Motor neuron (in vitro differentiated cells): ENCODE measurements at places on chromosomes 1 and 21.
A peak's percentile ranks its signal among the peaks of the same experiment; 100 is the strongest.

DNA sequence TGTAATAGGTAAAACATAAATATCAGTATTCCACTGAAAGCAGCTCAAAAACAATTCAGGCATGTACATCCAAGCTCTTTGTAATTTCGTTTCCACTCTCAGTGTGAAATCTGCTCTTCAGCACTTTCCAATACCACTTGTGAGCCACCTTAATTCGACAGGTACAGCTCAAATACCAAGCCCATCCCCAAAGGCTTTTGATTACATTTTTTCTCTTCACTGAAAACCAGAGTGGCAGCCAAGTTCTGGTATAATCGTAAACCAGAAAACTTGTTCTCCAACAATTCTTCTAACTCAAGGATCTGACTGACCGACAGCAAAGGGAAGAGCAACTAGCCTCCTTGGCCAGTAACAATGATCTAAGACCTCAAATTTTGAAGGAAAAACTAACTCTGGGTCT lies 36.8 kb downstream of the FBXO42 start:
- ATAC-seq, result no peak

GRCh38 chr1:26064553-26064952 lies 2.9 kb downstream of the TRIM63 start:
- ATAC-seq, result no peak

DNA sequence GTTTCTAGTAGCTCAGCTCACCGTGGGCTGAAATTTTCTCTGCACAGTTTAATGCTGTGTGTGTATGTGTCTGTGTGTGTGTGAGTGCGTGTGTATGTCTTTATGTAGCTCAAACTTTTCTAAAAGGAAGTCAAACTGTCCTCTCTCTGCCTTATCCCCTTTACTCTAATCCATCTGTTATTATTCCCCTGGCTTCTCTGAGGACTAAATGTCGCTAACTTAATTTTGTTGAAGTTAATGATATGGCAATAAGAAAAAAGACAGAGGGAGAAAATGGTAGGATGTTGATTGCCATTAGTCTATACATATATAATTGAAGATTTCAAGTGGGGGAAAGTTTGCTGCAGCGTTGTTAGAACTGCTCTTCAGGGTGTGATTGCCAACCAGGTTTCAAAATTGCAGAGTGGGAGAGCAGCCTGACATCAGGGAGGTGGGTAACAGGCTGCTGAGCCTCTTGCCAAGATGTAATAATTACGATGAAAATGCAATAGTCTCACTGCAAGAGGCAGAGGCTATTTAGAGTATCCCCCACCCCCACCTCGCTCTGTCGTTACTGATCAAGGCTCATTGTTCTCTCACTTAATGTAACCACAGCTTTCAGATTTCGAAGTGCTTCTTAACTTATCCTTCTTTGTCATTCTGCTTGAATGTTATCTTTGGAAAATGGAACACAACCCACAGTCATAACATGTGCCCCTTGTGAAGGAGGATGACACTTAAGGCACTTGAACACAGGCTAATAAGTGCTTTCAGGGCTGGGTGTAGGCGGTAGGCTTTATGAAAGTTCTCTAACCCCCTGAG lies 559.0 kb upstream of the PLXNA2 start:
- ATAC-seq, result peak; percentile 54

GRCh38 chr1:33045246-33045645 lies 8.6 kb upstream of the AK2 start:
- no peak for ATAC-seq

- no peak for ATAC-seq
Measured at GRCh38 chr1:147720557-147720956, 39.8 kb downstream of the GJA5 start.

GRCh38 chr21:44269090-44269489 lies 7.4 kb upstream of the DNMT3L start:
- no peak for ATAC-seq
